ENCODE measurements at places on chromosomes 11 and 22.

DNA sequence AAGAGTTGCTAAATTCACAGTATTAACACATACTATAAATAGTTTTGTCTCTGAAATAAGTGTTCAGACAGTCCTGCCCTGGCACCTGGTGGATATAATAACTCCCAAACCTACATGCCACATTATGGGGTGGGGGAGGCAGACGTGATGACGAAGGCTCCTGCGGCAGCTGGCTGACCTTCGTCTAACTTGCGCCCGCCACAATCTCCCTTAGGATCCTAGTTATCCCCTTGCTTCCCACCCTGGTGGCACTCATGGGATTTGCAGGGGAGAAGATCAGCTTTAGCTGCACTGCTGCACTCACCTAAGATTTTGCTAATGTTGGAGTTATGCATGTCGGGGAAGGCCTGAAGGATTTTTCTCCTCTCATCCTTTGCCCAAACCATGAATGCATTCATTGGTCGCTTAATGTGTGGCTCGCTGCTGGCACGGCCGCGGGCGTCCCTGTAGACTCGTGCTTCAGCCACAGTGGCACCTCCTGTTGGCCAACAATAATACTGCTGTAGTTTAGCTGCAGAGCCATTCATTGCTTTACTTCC lies 367.6 kb downstream of the SOX6 start:
- DNase-seq: no peak

- DNase-seq: no peak
Observed at GRCh38 chr22:40533712-40534378, 102.7 kb downstream of the MRTFA start.

DNA sequence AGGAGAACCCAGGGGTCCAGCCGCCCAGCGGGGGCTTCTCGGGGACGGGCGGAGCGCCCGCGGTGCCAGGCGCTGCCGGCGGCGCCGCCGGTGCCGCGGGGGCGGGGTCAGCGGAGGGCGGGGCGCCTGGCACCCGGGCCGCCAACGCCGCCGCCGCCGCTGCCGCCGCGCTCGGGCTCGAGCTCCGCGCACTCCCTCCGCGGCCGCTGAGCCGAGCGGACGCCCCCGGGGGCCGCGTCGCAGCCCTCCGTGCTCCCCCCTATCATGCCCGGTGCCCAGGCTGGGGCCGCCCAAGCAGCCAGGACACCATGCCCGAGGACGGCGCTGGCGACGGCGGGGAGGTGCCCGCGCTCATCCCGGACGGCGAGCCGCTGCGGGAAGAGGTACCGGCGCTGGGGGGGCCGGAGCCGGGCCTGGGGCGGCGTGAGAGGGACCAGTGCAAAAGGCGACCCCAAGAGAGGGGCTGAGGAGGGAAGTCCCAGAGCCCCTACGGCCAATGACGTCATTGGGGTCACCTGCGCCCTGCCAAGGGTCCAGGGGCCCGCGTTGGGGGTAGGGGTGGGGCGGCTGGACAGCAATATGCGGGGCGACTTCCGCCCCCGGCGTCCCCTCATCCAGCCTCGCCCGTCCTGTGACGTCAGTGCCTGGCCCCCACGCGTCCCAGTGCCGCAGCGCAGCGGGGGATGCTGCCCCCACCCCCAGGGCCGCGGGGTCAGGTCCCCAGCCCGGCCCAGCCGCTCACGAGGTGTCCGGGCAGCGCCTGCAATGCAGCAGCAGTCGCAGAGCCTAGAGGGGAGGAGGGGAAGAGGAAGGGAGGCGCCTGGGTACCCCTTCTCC lies at the start of gene TMEM151A:
Gene TMEM151A (plus strand): TSS at position 189 of the 837 bp plus-strand sequence. CDS start 120 bp downstream, at position 309.
- no peak for DNase-seq

- DNase-seq: no peak
Observed at GRCh38 chr11:119591836-119592310, 137.1 kb downstream of the NECTIN1 start.

DNA sequence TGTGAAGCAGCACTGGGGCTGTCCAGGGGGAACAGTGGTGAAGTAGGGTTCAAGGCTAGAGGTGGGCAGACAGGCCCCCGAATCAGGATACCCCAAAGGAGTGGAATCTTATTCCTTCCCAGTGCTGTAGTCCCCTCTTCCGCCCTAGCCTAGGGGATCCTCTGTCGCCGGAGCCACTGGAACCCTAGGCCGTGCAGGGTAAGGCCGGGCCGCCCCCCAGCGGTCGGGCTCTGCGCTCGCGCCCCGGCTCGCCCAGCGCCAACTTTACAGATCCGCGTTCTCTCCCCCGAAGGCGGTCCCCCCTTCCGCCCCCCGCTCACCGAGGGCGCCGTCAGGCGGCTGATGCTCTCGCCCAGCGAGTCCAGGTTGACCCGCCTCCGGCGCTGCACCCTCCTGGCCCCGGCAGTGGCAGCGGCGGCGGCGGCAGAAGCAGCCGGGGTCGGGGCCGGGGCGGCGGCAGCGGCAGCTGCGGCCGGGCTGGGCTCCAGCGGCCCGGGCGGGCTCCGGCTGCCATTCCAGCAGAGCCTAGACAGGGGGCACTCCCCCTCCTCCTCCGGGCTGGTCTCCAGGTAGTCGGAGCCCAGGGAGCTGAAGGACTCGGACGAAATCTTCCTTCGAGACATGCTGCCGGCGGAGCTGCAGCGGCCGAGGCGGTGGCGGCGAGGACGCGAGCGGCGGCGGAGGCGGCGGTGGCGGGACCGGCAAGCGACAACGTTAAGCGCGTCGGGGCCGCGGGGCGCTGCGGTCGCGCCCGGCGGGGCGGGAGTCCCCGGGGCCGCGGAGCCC lies 650 bp downstream of the GUCY1A2 start:
- DNase-seq: no peak

GRCh38 chr11:121892863-121893262 lies 223.2 kb downstream of the BLID start:
- no peak for DNase-seq

DNA sequence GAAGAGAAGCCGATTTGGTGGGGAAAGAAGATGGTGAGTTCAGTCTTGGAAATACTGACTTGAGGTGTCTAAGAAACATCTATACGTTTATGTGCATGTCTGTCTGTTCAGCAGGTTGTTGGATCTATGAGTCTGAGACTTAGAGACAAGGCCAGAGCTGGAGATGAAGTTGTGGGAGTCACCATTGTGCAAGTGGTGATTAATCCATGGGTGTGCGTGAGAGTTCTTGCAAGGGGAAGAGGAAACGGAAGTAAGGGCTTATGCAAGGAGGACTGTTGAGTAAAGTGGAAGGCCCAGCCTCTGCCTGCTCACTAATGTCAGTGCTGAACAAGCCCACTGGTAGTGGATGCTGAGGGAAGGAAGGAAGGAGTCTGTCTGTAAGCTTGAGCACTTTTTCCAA lies 9.7 kb downstream of the TMEM45B start:
- no peak for DNase-seq

DNA sequence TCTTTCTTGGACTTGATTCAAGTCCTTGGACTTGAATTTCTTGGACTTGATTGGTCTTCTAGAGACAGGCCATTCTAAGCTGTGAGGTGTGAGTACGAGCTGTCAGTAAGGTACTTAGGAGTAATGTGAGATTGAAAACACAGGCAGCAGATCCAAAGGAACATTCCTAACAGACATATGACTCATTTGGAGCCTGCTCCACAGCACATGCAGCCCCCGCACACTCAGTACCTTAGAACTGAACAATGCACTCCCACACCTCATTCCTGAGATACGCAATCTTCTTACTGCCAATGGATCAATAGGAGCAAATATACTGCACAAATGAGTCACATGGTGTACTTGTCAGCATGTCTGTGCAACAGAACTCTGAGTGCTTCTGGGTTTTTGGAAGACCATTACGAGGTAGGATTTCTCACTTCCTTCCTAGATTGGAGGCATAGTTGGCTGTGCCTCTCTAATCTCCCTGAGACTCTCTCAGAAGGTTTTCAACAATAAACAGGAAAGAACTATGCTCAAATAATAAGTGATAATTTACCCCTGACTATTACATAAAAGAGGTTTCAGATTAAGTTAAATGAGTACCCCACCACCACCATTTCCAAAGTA lies 243.1 kb downstream of the KCNA4 start:
- no peak for DNase-seq

DNA sequence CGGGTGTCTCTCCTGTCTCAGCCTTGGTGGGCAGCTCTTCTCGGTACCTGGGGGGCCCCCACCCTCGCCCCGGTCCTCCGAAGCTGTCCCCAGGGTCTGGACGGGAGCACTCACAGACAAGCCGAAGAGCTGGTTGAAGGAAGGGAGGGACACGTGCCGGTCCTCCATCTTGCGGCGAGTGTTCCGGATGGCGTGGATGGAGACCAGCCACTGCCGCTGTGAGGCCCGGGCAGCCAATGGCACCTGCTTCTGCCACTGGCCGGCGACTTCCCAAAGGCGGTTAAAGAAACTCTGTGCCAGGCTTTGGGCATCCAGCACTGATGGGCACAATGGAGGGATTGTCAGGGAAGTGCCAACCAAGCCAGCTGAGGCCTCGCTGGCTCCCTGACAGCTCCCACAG lies 18.7 kb downstream of the PPM1F start:
- no peak for DNase-seq

- DNase-seq: no peak
Observed at GRCh38 chr11:116409238-116409637, 363.5 kb downstream of the BUD13 start.

DNA sequence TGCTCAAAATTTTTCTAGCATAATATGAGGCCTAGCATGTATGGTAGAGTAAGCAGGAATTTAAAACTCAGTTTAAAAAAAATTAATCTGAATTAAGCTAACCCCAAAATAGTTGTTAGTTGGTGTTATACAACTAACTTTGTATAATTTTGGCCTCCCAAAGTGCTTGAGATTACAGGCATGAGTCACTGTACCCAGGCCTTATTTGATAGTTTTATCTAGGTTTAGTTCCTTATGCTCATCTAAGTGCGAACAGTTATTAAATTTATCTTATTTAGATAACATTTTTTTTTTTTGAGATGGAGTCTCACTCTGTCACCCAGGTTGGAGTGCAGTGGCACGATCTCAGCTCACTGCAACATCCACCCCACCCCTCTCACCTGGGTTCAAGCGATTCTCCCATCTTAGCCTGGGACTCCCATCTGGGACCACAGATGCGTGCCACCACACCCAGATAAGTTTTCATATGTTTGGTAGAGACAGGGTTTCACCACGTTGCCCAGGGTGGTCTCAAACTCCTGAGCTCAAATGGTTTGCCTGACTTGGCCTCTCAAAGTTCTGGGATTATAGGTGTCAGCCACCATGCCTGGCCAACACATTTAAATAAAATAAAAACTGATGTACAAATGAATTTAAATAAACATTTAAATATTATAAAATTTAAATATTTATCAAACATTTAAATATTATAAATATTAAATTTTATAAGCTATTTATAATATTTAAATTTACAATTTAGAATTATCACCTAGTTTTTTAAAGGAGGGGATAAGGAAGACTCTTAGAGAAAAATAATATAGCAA lies 7.5 kb downstream of the IL18 start:
- no peak for DNase-seq

DNA sequence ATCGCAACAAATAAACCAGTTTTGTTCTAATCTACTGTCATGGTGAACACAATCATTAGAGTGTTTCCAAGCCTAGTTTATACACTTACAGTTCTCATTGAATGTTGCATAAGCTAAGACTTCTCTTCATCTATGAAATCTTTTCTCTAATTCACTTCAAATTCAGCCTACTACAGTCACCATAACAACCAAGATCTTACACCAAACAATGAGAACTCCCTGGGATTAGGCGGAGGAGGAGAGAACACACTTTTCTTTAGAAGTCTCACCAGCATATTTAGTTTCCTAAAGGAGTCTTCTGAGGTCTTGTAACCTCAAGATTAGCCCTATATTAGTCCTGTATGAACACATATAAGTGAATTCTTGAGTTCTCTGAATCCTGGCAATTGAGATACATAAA lies 1889.7 kb downstream of the LRRC4C start:
- DNase-seq: no peak

- no peak for DNase-seq
Observed at GRCh38 chr11:46506483-46506791, 87.4 kb downstream of the AMBRA1 start.

Data from stimulated activated CD8-positive, alpha-beta memory T cell treated with anti-CD3 and anti-CD28 coated beads, Interleukin-15, amount 100 ng/mL, for 4 hours (primary cell).